ENCODE measurements at places on chromosomes 1 and 21.

DNA sequence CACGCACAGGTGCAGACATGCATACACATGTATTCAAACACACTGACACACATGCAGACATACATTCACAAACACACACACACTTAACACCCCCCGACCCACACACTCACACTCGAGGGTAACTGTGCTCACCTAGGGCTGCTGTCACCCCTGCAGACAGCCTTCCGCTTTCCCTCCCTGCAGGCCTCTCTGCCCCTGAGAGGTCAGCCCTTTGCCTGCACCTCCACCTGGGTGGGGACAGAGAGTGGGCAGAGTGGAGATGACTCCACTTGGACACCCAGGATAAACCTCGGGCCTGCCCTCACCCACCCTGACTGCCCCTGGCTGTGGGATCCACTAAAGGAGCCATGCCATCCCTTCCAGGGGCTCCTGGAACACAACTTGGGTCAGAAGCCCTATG lies 264.3 kb downstream of the PTPRU start:
- no peak for DNase-seq

DNA sequence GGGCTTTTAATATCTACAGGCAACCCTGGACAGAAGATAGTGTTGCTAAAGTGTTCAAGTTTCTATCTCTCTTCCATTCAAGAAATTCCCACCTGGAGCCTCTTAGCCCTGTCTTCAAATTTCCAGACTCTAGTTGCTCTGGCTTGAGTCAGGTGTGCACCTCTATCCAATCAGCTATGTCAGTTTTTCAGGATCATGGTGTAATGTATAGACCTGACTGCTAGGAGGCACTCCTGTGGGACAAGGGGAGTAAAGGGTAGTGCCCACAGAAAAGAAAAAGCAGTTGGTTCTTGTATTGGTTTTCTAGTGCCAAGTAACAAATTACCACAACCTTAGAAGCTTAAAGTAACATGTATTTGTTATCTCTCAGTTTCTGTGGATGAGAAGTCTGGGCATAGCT lies 6.2 kb upstream of the ZRANB2 start:
- DNase-seq, result no peak

- no peak for DNase-seq
Measured at GRCh38 chr1:18513995-18514394, 33.3 kb downstream of the KLHDC7A start.

- DNase-seq, result no peak
Measured at GRCh38 chr1:167512046-167512654, 6.2 kb downstream of the CD247 start.

DNA sequence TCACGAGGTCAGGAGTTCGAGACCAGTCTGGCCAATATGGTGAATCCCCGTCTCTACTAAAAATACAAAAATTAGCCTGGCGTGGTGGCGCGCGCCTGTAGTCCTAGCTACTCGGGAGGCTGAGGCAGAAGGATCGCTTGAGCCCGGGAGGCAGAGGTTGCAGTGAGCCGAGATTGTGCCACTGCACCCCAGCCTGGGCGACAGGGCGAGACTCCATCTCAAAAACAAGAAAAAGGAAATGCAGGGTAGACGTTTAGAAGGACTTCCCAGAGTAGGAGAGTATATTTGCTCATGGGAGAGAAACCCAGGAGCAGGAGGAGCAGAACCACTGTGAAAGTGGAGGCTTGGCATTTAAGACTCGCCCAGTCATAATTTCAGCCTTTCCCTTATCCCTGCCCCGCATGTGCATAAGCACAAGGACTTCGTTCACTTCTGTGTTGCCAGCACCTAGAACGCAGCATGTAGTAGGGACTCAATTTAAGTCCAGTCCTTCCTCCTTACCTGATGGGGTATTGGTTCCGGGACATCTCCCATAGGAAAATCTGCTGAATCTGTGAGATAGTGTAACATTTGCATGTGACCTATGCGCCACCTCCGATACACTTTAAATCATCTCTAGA lies 5.2 kb upstream of the MEF2D start:
- DNase-seq, result no peak
